ENCODE measurements at places on chromosomes 13 and 19. TPM values are rescaled to one million over a fixed set of nuclear protein-coding genes. Genes with fewer than 3 reads are reported as not detected.

C19orf38 gene
- 1.2 TPM for total RNA-seq

WDR88 gene
- not detected for total RNA-seq

PCDH9 gene
- 0.14 TPM for total RNA-seq

SWSAP1 gene
- total RNA-seq = 3.9 TPM

- DNase-seq = no peak
Observed at GRCh38 chr13:94556621-94557020, 39.3 kb downstream of the TGDS start.

- DNase-seq = no peak
Observed at GRCh38 chr13:60959427-60959826, 456.2 kb downstream of the PCDH20 start.

DNA sequence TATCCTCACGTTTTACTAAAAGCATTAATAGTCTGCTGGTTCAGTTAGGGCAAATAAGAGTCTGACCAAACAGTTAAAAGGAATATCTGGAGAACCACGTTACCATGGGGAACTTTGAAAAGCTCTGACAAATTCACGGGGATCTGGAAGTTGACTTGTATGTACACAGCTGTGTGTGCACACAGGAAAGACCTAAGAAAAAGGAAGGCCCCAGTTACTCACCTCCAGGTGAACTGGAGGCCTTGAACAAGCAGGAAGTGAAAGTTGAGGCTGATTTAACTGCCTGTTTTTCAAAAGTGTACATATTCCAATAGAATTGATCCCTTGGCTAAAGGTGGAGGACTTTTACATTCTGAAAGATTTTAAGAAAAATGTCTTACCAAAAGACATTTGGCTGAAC, 1891.6 kb upstream of the PCDH20 start:
- no peak for DNase-seq

DNA sequence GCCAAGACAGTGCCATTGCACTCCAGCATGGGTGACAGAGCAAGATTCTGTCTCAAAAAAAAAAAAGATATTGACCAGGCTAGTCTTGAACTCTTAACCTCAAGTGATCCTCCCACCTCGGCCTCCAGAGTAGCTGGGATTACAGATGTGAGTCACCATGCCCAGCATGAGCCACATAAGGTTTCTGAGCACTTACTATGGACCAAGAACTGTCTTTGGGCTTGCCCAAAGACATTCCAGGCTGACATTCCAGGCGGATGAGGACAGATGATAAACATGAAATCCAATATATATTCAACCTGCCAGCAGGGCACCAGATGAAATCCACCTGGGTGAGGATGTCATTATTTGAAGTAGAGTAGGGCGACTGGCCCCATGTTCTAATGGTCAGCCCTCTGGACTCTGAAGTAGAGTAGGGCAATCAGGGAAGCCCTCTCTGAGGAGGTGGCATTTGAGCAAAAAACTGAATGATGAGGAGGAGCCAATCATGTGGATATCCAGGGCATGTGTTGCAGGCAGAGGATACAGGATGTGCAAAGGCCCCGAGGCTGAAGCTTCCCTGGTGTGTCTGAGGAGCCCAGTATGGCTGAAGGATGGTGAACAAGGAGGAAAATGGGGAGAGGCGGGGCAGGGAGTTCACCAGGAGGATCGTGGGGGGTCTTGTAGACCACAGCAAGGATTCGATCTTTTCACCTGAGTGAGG, 4.0 kb downstream of the C19orf38 start:
- DNase-seq = no peak

GRCh38 chr13:104984296-104984818, 1551.1 kb downstream of the EFNB2 start:
- DNase-seq = no peak

DNA sequence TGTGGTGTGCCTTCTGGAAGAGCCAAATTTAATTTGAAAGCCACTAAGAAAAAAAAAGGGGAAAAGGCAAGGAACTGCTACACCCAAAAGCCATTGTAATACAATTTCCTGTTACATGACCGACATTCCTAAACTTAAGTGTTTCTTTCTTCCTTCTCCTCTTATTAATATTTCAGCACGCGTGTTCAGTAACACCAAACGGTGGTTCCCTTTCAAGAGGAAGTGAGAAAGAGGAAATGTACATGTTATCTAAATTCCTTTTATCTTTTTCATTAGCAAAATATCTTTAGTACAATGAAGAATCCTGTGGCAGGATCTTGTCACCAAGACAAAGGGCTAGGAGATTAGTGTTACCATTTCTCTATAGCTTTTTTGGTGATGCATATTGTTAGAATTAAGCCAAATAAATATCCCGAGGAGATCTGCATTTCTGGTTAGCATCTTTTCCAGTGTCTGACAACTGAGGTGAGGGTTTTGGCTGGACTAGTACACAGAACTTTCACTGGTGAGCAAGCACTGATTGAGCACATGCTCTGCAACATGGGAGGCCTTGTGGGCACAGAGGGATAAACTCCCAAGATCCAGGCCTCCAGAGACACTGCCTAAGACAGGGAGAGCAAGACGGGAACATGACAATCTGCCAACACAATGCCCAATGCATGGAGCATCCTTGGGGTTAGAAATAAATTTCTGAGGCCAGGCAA, 22.1 kb downstream of the LATS2 start:
- DNase-seq = no peak

GRCh38 chr19:35732540-35733179, 9.6 kb downstream of the IGFLR1 start:
- DNase-seq = no peak

DNA sequence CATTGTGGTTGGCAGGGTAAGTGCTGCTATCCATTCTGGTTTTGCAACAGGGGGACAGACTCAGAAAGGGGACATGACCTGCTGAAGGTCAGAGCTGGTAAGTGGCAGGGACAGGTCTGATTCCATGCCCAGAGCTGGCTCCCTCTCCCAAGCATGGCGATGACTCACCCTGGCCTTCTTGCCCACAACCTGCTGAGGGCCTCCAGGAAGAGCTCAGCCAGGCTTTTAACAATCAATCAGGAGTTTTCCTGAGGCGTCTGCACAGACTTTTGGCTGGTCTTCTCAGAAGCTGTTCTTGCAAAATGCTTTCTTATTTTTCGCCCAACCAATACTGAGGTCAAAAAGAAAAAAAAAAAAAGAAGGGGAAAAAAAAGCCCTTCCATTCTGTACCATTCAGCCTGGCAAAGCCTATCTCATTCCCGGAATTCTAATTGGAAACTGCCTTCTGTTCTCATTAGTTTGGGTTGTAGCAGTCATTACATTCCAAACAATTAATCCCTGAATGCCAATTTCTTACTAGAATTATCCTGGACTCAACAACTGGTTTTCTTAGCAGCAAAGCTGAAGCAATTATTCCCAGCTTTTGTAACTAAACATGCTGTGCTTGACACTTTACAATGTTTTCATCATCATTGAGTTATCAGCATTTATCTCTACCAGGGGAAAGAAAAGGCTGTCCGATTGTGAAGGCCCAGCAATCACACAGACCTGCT, 17.7 kb downstream of the SIAH3 start:
- no peak for DNase-seq

- no peak for DNase-seq
Observed at GRCh38 chr13:63011996-63012395, 1596.3 kb upstream of the PCDH20 start.

DNA sequence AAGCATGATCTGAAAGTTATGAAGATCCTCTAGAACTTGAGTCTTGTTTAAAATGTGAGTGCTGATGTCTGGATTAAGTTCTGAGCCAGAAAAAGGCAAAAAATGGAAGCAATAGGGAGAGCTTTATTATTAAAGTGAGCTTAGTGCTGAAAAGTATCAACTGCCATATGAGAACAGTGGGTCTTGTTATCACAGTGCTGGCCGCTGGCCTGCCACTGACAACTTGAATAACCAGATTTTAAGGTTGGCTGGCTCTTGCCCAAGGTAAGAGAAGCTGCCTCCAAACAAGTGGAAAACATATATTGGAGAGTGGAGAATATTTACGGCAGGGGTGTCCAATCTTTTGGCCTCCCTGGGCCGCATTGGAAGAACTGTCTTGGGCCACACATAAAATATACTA, 33.9 kb downstream of the NUFIP1 start:
- no peak for DNase-seq

DNA sequence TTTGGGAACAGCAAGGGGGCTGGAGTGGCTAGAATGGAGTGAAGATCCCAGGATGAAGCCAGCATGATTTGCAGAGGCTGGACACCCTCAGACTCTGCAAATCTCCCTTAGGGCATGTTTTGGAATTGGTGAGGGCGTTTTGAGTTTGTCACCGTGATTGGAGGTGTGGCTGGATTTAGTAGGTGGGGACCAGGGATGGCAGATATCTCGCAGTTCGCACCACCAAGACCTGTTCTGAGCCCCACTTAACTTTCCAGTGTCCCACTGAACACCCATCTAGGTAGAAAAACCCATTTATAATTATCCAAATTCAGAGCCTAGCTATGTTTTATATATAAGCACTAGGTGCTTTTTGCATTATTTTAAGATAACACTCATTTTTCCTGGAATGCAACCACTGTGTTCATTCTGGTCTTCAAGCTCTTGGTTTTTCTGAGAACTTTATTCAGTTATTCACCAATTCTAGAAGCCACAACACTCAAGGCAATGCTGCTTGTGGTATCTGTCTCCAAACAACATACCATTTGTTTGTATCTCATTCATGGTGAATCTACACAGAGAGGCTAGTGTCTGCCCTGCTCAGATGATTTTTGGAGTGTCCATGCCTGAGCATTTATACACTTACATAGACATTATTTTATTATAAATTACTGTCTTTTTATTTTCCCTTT, 3.0 kb upstream of the NANOS2 start:
- DNase-seq = peak; percentile 71

DNA sequence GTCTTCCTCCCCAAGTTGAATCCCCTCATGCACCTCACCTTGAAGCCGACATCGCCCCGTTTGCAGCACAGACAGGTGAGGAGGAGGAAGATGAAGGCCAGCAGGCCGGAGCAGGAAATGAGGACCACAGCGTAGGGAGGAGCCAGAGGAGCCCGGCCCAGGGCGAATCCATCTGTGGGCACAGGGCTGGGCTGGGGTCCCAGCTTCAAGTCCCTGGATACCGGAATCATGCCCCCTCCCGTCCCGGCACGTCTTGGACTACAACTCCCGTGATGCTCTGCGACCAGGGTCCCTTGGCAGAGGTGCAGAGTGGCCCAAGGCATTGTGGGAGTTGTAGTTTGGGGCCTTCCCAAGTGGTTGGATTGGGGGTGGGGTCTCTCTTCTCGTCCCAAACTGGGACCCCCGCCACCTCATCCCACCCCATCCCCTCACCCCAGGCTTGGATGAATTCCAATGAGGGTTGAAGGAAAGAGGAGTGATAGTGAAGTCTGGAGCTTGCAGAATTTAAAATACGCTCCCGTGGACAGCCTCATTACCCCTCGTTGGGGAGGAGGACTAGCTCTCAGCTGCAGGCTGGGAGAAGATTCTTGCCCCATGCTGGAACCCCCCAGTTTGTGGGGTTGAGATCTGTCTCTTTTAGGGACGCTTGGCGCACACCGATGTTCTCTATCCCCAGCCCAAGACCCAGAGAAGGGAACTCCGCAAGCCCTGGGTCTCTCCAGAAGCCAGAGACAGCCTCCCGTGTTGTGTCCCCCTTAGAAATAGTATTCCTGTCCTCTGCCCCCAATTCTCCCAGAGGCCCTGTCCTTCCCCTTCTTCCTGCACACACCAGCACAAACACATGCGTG, 990 bp downstream of the LMTK3 start:
- DNase-seq = peak; percentile 87

All from activated CD8-positive, alpha-beta memory T cell treated with anti-CD3 and anti-CD28 coated beads, Interleukin-2, amount 10 ng/mL, durations not matched to agents 7 days and 5 days (primary cell).